ENCODE measurements at places on chromosomes 11 and 22. TPM values are rescaled to one million over a fixed set of nuclear protein-coding genes. Genes with fewer than 3 reads are reported as not detected.

Gene NXPE4
- not detected for total RNA-seq

Gene TEX12
- total RNA-seq: 1.8 TPM

Gene P2RX6
- total RNA-seq: 1.2 TPM

Gene APLNR
- total RNA-seq: 25.1 TPM

Gene DDX25
- total RNA-seq: 24.9 TPM

Gene NAGA
- total RNA-seq: 17.1 TPM

Gene OR56A1
- 0.23 TPM for total RNA-seq

Gene PLXNB2
- 52.4 TPM for total RNA-seq

Gene SIDT2
- 23.1 TPM for total RNA-seq

Gene HORMAD2
- total RNA-seq: 1.8 TPM

Gene DGAT2
- 7.2 TPM for total RNA-seq

Gene CASP1
- total RNA-seq: 3.7 TPM

Gene PRMT3
- 21.7 TPM for total RNA-seq

Gene CTTN
- total RNA-seq: 101 TPM

All from diencephalon (tissue), 1 donor.